Thoracic aorta (tissue), 2 donors: ENCODE measurements at places on chromosomes 6 and 20.

DNA sequence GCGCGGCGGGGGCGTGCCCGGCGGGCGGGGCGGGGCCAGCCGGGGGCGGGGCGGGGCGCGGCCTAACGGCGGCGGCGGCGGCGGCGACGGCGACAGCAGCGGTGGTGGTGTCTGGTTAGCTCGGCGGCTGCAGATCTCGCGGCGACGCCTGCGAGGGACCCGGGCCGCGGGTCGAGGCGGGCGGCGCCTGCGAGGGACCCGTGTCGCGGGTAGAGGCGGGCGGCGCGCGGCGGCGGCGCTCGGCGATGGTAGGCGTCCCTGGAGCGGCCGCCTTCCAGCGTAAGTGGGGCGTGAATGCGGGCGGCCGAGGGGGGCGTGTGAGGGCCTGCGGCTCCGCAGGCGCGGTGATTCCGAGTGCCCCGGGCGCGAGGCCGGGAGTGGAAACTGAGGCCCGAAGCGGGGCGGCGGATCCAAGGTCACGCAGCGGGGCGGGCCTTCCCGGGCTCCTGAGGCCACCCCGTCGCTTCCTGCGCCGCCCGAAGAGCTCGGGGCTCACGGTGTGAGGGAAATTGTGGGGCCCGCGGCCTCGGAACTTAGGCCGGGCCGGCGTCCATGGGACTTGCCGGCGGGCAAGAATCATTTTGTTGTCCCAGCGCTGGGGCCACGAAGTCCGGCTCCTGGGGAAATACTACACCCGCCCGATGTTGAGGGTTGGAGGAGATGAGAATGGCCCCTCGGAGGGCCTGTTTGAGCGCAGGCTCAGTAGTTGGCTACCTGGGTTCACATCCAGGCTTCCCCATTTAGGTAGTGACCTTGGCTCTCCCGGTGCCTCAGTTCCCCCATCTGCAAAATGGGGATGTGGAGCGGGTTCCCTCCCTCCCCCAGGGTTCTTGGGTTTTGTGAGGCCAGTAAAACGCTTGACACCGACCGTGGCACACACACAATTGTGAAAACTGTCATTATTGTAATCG, at the start of gene CBFA2T2:
TSS of gene CBFA2T2 (plus strand) at position 74 of the 911 bp plus-strand sequence. CDS start at position 246, 172 bp downstream.
- peak; percentile 4 for DNase-seq

GRCh38 chr6:38508286-38508685, 131.4 kb downstream of the BTBD9 start:
- DNase-seq, result no peak

GRCh38 chr6:83065511-83066192, at the start of gene UBE3D:
Gene UBE3D, minus strand, starts transcription at chr6:83065841. Its CDS starts 123 bp downstream, at chr6:83065718.
- DNase-seq, result peak; percentile 61

DNA sequence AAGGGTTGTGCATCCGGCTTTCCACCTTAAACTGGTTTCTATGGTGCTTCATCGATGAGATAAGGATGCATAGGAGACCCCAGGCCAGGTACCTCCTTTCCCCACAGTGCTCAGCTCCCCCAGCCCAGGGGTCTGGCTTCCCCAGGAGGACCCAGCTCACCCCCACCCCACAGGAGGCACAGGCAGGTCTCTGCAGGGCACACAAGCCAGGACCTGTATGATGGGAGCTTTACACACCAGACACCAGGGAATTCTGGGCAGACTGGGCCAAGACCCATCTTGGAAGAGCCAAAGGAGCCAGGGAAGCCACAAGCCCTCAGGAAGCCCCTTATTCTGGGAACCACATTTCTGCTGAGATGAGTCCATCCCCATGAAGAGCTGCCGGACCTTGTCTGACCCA, 29.6 kb downstream of the UBD start:
- DNase-seq, result no peak

GRCh38 chr6:36964349-36964748, 9.8 kb downstream of the PI16 start:
- no peak for DNase-seq

- no peak for DNase-seq
Measured at GRCh38 chr20:57712851-57713504, 3.2 kb upstream of the PMEPA1 start.

GRCh38 chr6:40788661-40789655, 201.8 kb upstream of the LRFN2 start:
- DNase-seq, result no peak

DNA sequence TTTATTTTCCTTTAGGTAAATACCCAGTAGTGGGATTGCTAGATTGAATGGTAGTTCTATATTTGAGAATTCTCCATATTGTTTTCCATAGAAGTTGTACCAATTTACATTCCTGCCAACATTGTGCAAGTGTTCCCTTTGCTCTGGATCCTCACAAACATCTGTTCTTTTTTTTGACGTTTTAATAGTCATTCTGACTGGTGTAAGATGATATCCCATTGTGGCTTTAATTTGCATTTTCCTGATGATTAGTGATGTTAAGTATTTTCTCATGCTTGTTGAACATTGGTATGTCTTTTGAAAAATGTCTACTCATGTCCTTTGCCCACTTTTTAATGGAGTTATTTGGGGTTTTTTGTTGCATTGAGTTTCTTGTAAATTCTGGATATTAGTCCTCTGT, 85.6 kb downstream of the UBE3D start:
- DNase-seq, result no peak

DNA sequence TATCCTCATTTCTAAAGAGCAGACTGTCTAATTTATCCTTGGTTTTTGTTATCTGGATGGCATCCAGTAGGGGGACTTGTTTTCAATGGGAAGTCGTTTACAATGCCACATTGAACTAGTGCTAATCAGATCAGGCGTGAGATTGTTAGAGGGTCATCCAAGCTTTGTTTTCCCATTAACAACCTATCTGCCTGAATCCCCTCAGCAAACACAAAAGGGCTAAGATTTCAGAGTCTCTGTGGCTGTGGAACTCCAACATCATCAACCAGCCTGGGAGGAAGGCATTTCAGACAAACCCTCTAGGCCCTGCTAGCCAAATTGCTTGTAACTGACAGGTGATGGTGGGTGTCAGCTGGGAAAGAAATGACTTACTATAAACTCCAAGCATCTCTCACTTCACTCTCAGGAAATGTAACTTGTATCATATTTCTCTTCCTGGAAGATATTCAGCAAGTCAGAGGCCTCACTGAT, 47.7 kb downstream of the COL19A1 start:
- no peak for DNase-seq

GRCh38 chr6:37280162-37280887, 22.4 kb upstream of the TMEM217 start:
- DNase-seq, result no peak
